Amygdala (tissue), 56 donors: ENCODE measurements at places on chromosomes 5 and 9.

- DNase-seq = no peak
Measured at GRCh38 chr5:56876327-56876726, 33.1 kb upstream of the SETD9 start.

- DNase-seq = no peak
Measured at GRCh38 chr5:103060424-103060954, 59.4 kb downstream of the GIN1 start.

DNA sequence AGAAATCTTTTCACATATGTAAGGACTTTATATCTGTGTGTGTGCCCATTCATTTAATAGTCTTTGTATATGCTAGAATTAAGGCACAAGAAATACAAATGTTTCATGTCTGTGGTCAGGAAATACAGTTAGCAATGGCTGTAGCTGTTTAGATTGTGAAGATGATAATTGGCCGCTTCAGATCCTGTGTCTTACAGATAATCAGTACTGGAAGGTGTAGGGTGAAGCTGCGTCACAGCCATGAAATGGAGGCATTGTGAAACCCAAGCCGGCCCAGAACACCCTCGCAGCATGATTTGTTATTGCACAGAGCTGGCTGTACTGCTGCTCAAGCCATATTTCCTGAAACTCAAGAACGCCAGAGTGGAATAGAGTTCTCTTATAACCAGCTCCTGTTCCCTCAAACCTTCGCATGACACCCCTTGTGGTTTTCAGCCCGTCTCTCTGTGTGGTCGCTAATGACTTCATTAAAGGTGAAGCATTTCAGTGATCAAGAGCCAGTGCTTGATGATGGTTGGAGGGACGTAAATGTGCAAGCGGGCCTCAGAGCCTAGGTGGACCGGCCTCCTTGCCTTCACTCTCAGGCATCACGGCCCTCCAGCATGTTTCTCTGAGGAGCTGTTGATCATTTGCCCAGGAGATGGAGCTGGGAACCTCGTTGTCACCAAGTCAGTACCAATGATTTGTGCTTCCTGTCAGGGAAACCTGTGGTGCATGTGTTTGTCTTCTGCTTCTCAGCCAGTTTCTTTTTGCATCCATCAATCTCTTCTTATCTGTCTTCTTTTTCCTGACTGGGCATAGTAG lies 80.1 kb downstream of the F2RL2 start:
- DNase-seq = no peak

DNA sequence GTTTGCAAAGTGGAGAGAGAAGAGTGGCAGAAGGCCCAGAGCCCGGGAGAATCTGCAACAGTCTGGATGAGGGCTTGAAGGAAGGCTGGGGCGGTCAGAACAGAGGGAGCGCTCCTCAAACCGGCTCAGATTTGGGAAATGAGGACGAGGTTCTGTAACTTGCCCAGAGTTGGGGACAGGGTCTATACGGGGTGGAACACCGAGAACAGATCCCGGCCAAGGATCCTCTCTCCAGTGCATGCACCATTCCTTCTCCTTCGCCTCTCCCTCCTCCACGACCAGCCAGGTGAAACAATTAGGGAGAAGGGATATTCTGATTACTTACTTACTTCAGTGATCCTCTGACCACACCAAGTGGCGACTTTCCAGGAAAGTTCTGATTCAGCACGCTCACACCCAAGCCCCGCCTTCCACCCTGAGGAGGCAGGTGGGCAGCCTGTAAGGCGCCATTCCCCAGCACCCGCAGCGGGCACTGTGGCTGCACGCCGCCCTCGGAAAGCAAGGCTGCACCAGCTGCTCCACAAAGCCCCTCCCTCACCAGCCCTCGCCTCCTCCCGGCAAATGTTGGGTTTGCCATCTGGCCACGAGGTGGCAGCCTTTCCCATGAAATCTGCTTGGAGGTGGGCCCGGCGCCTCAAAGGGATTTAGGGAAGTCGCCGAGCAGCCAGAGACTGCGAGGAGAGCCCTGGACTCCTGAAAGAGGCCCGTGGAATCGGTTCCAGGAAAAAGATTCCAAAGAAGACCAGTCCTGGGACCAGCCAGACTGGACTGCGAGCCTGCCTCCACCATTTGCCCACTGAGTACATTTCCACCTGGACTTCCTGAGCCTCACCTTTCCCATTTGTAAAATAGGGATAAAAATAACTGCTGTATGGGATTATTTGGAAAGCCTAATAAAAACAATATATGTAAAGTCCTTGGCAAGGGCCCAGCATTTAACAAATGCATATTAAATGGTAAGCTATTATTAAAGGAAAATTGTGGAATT lies 22.2 kb upstream of the WWC1 start:
- peak; percentile 65 for DNase-seq

DNA sequence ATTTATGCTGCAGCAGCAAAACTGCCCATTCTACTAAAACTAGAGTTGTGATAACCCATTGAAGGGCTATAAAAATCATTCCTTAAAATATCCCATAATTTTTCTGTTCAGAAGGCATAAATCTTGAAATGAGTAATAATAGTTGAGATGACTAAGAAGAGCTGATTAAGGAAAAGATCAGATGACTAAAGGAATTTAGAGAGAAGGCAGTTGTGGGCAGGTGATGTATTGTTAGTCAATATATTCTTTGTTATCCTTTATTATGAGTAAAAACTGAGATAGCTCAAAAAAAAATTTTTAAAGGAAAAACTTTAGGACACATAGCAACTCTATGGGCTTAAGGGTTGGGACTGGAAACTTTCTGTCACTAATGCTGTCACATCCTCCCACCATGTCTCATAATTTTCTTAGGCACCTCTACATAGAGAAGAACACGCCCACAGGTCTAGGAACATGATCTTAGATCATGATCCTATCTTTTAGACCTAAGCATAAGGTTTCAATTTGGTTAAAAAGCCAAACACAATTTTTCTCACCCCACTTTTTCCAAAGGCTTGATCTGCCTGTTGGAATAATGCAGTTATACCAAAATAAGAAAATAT lies 597.5 kb upstream of the MEF2C start:
- no peak for DNase-seq

GRCh38 chr9:133837627-133838597 lies 99.8 kb upstream of the SARDH start:
- DNase-seq = no peak

GRCh38 chr5:32403760-32404159 lies 40.8 kb downstream of the ZFR start:
- DNase-seq = no peak

DNA sequence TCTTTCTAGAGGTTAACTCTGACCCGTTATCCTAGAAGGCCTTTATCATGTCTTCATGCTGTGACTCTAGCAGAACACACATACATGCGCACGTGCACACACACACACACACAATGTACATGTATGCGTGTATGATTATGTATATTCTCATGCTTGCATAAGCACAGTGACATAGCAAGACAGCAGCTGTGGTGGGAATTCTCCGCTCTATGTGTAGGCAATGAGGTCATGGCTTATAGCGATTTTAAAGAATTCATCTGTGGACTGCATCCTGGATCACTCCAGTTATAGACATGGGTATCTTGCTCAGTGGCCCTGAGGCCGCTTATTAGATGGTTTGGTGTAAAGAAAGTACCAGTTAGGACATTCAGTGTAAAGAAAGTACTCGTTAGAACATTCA lies 106.2 kb downstream of the FBXL7 start:
- no peak for DNase-seq

DNA sequence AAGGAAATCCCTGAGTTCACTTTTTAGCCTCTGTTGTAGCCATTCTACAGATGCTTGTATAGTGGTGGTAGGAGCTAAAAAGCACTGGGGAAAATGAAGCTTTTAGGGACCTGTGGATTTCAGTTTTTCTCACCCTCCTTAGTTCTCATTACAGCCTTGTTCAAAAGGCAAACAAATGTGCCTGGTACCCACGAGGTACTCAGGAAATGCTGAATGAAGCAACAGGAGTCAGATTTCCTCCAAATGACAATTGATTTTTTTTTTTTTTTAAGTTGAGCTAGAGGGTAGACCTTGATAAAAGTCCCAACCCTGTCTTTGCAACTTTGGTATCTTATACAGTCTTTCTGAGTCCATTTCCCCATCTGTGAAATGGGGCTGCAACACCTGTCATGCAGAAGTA lies 21.3 kb upstream of the TMOD1 start:
- no peak for DNase-seq

GRCh38 chr9:87107072-87107471 lies 159.8 kb upstream of the GAS1 start:
- no peak for DNase-seq

GRCh38 chr5:69516769-69517168 lies 24.2 kb downstream of the OCLN start:
- DNase-seq = no peak
